ENCODE measurements at places on chromosomes 4 and X. TPM values are rescaled to one million over a fixed set of nuclear protein-coding genes. Genes with fewer than 3 reads are reported as not detected.

GRCh38 chr4:108662629-108663028 lies 12.2 kb downstream of the OSTC start:
- DNase-seq = no peak

- DNase-seq = no peak
These were observed 38.7 kb downstream of the SLC4A4 start for GRCh38 chr4:71377561-71377960.

IL2RG gene
- total RNA-seq = 8.3 TPM

TCEAL6 gene
- total RNA-seq = 9.7 TPM

SEL1L3 gene
- 15.8 TPM for total RNA-seq

GRCh38 chr4:183773790-183774189 lies 114.7 kb downstream of the TRAPPC11 start:
- no peak for DNase-seq

N4BP2 gene
- total RNA-seq = 9.2 TPM

DNA sequence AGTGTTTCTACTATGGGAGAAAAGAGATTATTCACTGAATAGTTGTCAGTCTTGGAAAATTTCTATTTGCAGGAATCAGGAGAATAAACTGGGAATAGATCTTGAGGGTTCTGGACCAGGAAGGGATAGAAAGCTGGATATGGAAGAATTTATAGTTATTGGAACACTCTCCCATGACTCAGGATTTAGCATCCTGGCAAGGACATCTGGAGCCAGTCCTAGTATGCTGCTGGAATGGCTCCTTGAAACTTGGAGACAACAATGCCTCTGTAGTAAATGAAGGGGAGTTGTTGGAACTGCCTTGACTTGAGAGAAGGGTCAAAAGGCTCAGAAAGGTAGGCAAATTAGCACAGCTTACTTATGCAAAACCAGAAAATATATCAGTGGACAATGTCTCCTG lies 23.5 kb upstream of the THOC2 start:
- DNase-seq = no peak

DNA sequence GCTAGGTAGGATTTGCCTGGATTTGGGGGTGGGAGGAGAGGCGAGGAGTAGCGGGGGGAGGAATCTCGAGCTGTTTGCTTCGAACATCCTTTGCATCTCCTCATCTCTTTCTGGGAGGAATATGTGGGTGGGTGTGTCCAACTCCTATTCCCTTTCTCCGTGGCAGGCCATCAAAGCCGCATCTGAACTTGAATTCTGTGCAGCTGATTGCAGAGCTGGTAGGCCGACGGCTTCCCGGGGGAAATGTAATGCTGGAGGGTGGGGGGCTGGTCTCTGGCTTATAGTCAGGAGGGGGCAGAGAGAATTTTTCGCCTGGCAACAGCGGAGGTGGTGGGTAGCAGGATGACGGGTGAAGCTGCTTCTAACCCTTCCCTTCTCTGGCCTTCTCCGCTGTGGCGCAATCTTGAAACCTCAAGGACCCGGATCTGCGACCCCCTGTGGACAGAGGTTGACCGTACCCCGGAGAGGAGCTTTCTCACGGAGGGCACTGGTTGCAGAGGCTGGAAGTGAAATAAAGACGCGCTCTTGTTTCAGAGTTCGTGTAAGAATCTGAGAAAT lies 628 bp downstream of the ZCCHC12 start:
- no peak for DNase-seq

DNA sequence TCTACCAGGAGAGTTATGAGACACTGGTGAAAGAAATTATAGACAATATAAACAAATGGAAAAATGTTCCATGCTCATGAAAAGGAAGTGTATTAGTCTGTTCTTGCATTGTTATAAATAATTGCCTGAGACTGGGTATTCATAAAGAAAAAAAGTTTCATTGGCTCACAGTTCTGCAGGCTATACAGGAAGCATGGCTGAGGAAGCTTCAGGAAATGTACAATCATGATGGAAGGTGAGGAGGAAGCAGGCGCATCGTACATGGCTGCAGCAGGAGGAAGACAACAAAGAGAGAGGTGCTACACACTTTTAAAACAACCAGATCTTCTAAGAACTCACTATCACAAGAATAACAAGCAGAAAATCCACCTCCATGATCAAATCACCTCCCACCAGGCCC lies 184.3 kb downstream of the NPNT start:
- no peak for DNase-seq

- no peak for DNase-seq
These were observed 5.0 kb upstream of the RPS6KA3 start for GRCh38 chrX:20271730-20272129.

DNA sequence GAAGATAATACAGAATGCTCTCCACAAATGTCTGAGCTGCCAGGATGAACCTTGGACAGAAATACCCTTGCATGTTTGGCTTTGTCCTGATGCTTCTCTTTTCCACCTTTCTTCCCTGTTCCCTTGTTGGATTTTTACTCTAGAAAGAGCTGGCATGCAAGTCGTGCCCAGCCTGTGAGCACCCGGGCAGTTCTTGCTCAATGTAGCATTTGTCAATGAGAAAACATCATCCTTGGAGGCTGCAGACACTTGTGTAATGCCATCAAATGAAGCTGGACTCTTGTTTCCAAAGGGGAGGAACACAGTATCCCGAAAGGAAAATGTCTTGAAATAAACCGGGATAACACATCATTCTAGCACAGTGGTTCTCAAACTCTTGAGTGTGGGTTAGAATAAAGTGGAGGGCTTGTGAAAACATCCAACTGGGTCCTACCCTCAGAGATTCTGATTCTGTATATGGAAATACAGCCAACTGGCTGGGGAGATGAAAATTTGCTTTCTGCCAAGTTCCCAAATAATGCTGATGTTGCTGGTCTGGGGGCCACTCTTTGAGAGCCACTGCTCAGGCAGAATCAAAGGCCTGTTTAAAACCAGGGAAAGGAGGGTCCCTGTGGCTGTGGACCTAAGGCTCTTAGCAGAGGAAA lies 237.2 kb downstream of the SPATA18 start:
- no peak for DNase-seq

All from omental fat pad (tissue), 4 donors.